ENCODE measurements at places on chromosomes 3 and 15. TPM values are rescaled to one million over a fixed set of nuclear protein-coding genes. Genes with fewer than 3 reads are reported as not detected.

GRCh38 chr3:113614402-113614801 is 82.0 kb downstream of the USF3 start:
- no peak for DNase-seq
- peaks cover 14% of the 10 kb centered on the region for H3K4me1 ChIP-seq
- H3K27ac ChIP-seq: no peak overlapping the region
- H3K4me3 ChIP-seq: no peak overlapping the region
- H3K27me3 ChIP-seq: no peaks in the 10 kb centered on the region

GRCh38 chr3:38317192-38317759 is 29.3 kb upstream of the XYLB start:
- DNase-seq: no peak
- no peaks in the 10 kb centered on the region for H3K4me1 ChIP-seq
- H3K27me3 ChIP-seq: no peaks in the 10 kb centered on the region
- no peak overlapping the region for H3K27ac ChIP-seq

GRCh38 chr3:131393868-131394267 is 12.3 kb downstream of the NUDT16 start:
- no peak for DNase-seq
- no peak overlapping the region for H3K4me3 ChIP-seq
- no peaks in the 10 kb centered on the region for H3K27me3 ChIP-seq
- no peaks in the 10 kb centered on the region for H3K4me1 ChIP-seq
- H3K27ac ChIP-seq: no peak overlapping the region

GRCh38 chr3:43854283-43854682 is 163.5 kb downstream of the ABHD5 start:
- no peak overlapping the region for H3K4me3 ChIP-seq
- no peaks in the 10 kb centered on the region for H3K36me3 ChIP-seq

The ARPIN gene
- total RNA-seq: 8.0 TPM

DNA sequence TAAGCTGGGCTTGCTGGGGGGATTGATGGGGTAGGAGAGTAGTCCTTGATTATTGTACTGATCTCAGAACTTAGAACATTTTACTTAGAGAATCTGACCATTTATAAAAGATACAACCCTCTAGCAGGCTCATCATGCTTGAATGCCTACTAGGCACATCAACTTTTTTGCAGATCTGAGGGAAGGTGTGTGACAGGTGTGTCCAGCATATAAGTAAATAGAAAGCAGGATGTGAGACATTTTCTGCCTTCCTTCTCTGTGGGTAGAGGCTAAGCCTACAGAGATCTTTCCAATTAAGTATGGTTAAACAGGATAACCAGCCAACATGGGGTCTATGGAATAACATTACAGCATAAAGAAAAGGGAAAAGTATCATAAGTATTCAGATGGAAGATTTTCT is 159.1 kb downstream of the AKAP13 start:
- H3K27me3 ChIP-seq: no peaks in the 10 kb centered on the region
- no peak for DNase-seq
- H3K27ac ChIP-seq: no peak overlapping the region

- H3K4me1 ChIP-seq: no peaks in the 10 kb centered on the region
- no peak overlapping the region for H3K27ac ChIP-seq
- DNase-seq: no peak
- H3K4me3 ChIP-seq: no peak overlapping the region
- no peaks in the 10 kb centered on the region for H3K36me3 ChIP-seq
Observed at GRCh38 chr3:192747145-192747544, 19.8 kb upstream of the FGF12 start.

DNA sequence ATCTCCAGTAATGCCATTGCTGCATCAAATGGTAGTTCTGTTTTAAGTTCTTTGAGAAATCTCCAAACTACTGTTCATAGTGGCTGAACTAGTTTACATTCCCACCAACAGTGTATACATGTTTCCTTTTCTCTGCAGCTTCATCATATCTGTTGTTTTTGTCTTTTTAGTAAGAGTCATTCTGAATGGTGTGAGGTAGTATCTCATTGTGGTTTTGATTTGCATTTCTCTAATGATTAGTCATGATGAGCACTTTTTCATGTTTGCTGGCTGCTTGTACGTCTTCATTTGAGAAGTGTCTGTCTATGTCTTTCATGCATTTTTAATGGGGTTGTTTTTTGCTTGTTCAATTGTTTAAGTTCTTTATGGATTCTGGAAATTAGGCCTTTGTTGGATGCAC is 10.2 kb upstream of the GCSAM start:
- DNase-seq: no peak
- no peak overlapping the region for H3K27ac ChIP-seq
- no peaks in the 10 kb centered on the region for H3K27me3 ChIP-seq
- H3K4me3 ChIP-seq: no peak overlapping the region
- H3K4me1 ChIP-seq: no peaks in the 10 kb centered on the region

DNA sequence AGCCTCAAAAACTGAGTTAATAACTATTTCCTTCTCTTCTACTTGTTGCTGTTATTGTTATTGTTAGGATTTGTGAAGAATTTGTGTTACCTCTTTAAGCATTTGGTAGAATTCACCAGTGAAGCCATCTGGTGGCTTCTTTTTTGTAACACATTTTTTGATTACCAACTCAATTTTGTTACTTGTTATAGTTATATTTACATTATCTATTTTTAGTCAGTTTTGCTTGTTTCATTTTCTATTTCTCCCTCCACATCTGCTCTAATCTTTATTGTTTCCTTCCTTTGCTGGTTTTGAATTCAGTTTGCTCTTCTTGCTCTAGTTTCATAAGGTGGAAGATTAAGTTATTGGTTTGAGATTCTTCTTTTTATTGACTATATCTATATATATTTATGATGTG is 3.7 kb upstream of the SLC9C1 start:
- peaks cover 21% of the 10 kb centered on the region for H3K4me1 ChIP-seq
- no peak overlapping the region for H3K4me3 ChIP-seq
- no peaks in the 10 kb centered on the region for H3K36me3 ChIP-seq
- H3K27ac ChIP-seq: no peak overlapping the region
- no peaks in the 10 kb centered on the region for H3K27me3 ChIP-seq

The GPR176 gene
- 5.6 TPM for total RNA-seq

GRCh38 chr3:57393977-57394376 is 101.5 kb upstream of the ASB14 start:
- no peaks in the 10 kb centered on the region for H3K27me3 ChIP-seq
- DNase-seq: no peak
- H3K36me3 ChIP-seq: no peaks in the 10 kb centered on the region
- no peak overlapping the region for H3K27ac ChIP-seq
- H3K4me3 ChIP-seq: no peak overlapping the region
- no peaks in the 10 kb centered on the region for H3K4me1 ChIP-seq

DNA sequence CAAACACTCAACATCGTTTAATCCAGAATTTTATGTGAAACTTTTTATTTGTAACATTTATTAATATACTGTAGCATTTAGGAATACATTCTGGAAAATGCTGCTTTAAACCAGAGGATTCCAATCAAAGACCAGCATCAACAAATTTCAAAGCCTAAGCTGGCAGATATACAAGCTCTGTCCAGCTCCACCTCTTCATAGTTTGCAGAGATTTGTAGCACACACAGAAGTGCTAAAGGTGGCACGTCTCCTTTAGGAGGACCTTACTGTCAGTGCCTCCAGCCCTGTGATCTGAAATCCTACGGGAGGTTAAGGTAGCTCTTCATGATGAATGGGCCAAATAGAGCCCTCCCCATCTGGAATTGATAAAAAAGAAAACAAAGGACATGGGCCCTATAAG is 329.7 kb upstream of the NECTIN3 start:
- H3K4me1 ChIP-seq: no peaks in the 10 kb centered on the region
- DNase-seq: no peak
- H3K27me3 ChIP-seq: no peaks in the 10 kb centered on the region
- H3K36me3 ChIP-seq: no peaks in the 10 kb centered on the region
- H3K27ac ChIP-seq: no peak overlapping the region

DNA sequence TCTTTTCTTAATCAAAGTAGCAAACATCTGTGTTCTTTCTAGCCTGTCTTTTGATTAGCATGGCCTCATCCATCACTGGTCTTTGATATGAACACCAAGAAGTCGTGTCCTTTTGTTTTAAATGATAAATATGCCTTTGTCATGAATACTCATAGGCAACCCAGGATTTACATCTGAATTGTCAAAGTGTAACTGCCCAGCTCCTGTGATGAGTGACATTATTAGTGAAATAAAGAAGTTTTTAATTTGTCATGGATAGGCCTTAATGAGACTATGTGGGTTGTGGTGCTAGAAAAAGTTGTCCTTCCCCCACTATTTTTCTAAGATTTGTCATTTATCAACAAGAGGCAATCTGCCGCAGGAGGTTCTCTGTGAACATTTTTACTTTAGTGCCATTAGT is 150.0 kb downstream of the CDIN1 start:
- no peaks in the 10 kb centered on the region for H3K36me3 ChIP-seq
- no peak for DNase-seq
- no peaks in the 10 kb centered on the region for H3K27me3 ChIP-seq
- H3K27ac ChIP-seq: no peak overlapping the region
- no peak overlapping the region for H3K4me3 ChIP-seq

Data from spleen (tissue), 13 donors.